Lower lobe of right lung (tissue), 2 donors: ENCODE measurements at places on chromosomes 11 and 22. TPM values are rescaled to one million over a fixed set of nuclear protein-coding genes. Genes with fewer than 3 reads are reported as not detected.

DNA sequence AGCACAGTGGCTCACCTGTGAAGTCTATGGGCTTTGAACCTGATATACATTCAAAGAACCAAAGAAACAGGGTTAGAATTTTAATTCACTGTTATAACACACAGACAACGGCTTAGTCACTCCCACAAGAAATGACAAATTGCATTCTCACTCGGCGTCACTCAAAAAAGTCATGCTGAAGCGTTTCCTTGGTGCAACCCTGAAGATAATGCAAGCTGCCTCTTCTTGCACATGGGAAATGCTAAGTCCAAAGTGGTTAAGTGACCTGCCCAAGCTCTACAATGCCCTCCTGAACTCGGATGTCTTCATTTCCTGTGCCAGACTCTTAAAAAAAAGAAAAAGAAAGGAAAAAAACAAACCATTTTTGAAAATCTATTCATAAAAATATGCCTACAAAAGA lies 10.0 kb downstream of the LGR4 start:
- H3K27me3 ChIP-seq = no peaks in the 10 kb centered on the region
- H3K4me1 ChIP-seq = no peaks in the 10 kb centered on the region
- no peak overlapping the region for H3K4me3 ChIP-seq
- DNase-seq = no peak

- no peak for DNase-seq
- H3K36me3 ChIP-seq = peaks cover 7% of the 10 kb centered on the region
- H3K27ac ChIP-seq = peak overlapping the region; percentile 63
- no peaks in the 10 kb centered on the region for H3K27me3 ChIP-seq
- peaks cover 38% of the 10 kb centered on the region for H3K4me1 ChIP-seq
Measured at GRCh38 chr11:124882339-124883071, 15.2 kb downstream of the ROBO4 start.

COA4 gene
- total RNA-seq = 41.6 TPM

GRCh38 chr11:19735157-19735908 lies 22.7 kb downstream of the NAV2 start:
- no peak overlapping the region for H3K27ac ChIP-seq
- no peaks in the 10 kb centered on the region for H3K27me3 ChIP-seq
- DNase-seq = no peak
- H3K4me3 ChIP-seq = no peak overlapping the region
- no peaks in the 10 kb centered on the region for H3K36me3 ChIP-seq

- no peak overlapping the region for H3K27ac ChIP-seq
- H3K4me1 ChIP-seq = no peaks in the 10 kb centered on the region
- no peaks in the 10 kb centered on the region for H3K36me3 ChIP-seq
- no peak for DNase-seq
Measured at GRCh38 chr11:84524422-84525051, 1102.6 kb downstream of the DLG2 start.

- no peaks in the 10 kb centered on the region for H3K27me3 ChIP-seq
- DNase-seq = no peak
- H3K4me3 ChIP-seq = no peak overlapping the region
Measured at GRCh38 chr22:40701274-40701673, 22.0 kb downstream of the MCHR1 start.

GRCh38 chr11:86291466-86292262 lies 10.4 kb upstream of the HIKESHI start:
- no peaks in the 10 kb centered on the region for H3K27me3 ChIP-seq
- H3K4me1 ChIP-seq = no peaks in the 10 kb centered on the region
- no peak for DNase-seq

DNA sequence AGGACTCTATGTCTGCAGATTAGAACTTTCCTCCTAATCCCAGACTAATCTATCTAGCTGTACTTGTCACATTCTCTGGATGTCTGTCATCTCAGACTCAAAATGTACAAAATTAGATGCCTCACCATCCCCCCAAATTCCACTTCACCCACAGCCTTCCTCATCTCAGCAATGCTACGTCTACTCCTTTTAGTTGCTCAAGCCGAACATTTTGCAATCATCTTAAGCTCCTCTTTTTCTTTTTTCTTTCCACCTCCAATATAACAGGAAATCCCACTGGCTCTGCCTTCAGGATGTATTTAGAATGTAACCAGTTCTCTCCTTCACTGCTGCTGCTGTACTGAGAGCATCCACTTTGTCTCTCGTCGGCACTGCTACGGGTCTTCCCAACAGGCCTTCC lies 1091.8 kb downstream of the TBC1D22A start:
- H3K36me3 ChIP-seq = no peaks in the 10 kb centered on the region
- H3K27me3 ChIP-seq = peaks cover 3% of the 10 kb centered on the region
- DNase-seq = no peak

- no peaks in the 10 kb centered on the region for H3K4me1 ChIP-seq
- H3K36me3 ChIP-seq = no peaks in the 10 kb centered on the region
- no peak overlapping the region for H3K4me3 ChIP-seq
- no peaks in the 10 kb centered on the region for H3K27me3 ChIP-seq
- DNase-seq = no peak
Measured at GRCh38 chr22:24025475-24025874, 14.4 kb downstream of the CABIN1 start.

- H3K27ac ChIP-seq = no peak overlapping the region
- H3K4me3 ChIP-seq = no peak overlapping the region
- peaks cover 11% of the 10 kb centered on the region for H3K4me1 ChIP-seq
- H3K27me3 ChIP-seq = no peaks in the 10 kb centered on the region
- H3K36me3 ChIP-seq = no peaks in the 10 kb centered on the region
- DNase-seq = no peak
Measured at GRCh38 chr11:75625021-75625420, 43.8 kb downstream of the MAP6 start.

- DNase-seq = no peak
- H3K27me3 ChIP-seq = no peaks in the 10 kb centered on the region
- peaks cover 42% of the 10 kb centered on the region for H3K4me1 ChIP-seq
- peak overlapping the region; percentile 26 for H3K27ac ChIP-seq
- no peak overlapping the region for H3K4me3 ChIP-seq
- no peaks in the 10 kb centered on the region for H3K36me3 ChIP-seq
Measured at GRCh38 chr11:5620651-5621521, 3.9 kb upstream of the TRIM34 start.

GRCh38 chr11:77191823-77192495 lies 63.9 kb downstream of the MYO7A start:
- no peaks in the 10 kb centered on the region for H3K27me3 ChIP-seq
- no peaks in the 10 kb centered on the region for H3K4me1 ChIP-seq
- no peaks in the 10 kb centered on the region for H3K36me3 ChIP-seq

TEX12 gene
- not detected for total RNA-seq

BTBD18 gene
- total RNA-seq = not detected

- no peaks in the 10 kb centered on the region for H3K4me1 ChIP-seq
- no peak overlapping the region for H3K27ac ChIP-seq
- no peak for DNase-seq
- no peak overlapping the region for H3K4me3 ChIP-seq
- H3K27me3 ChIP-seq = no peaks in the 10 kb centered on the region
Measured at GRCh38 chr11:112364962-112365481, 104.4 kb upstream of the PLET1 start.

- no peak overlapping the region for H3K4me3 ChIP-seq
- no peaks in the 10 kb centered on the region for H3K36me3 ChIP-seq
- H3K27me3 ChIP-seq = peaks cover 8% of the 10 kb centered on the region
Measured at GRCh38 chr22:49431551-49431950, 396.1 kb downstream of the BRD1 start.
